ENCODE measurements at places on chromosomes 3 and 15.

DNA sequence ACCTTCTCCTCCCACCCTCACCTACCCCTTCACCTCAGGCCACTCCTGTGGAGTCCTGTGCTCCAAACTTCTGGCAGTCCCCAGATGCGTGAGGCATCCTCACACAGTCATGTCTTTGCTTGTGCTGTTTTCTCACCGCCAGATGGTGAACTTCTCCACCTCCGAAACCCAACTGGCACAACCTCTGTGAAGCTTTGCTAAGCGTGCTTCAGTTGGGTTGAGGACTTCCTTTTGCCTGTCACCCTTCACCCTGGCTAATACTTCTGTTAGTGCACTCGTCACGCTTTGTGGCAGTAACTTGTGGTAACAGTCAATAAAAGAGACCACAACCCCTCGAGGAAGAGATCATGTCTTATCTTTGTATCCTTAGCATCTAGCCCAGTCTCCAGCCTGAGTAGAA lies 42.0 kb upstream of the SKOR1 start:
- DNase-seq: no peak

DNA sequence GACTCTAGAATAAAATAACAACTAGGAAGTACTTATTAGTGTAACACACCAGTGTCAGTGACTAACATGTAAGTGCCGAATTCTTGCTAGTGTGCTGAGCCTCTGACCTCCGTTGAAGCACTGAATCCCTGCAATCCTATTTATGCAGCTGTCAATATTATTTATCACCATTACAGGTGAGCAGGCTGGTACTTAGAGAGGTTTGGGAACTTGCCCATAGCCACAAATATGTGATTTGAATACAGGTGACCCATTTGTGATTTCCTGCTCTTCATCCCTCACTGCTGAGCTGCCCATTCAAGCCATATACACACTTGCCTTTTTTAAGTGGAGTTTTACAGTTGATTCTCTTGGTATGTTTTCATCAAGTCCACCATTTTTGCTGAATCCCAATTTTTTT lies 12.2 kb downstream of the EIF4E3 start:
- no peak for DNase-seq

DNA sequence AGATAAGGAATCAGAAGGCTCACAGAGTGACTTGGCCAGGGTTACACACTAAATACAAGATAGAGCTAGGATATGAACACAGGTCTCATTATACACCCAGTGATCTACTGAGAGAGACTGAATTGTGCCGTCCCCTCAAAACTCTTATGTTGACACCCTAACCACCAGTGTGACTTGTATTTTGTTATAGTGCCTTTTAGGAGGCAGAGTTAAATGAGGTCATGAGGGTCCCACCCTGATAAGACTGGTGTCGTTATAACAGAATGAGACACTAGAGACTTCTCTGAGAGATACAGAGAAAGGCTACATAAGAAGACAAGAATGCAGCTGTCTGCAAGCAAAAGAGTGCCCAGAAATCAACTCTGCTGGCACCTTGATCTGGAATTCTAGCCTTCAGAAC lies 12.6 kb downstream of the KPNA1 start:
- no peak for DNase-seq

DNA sequence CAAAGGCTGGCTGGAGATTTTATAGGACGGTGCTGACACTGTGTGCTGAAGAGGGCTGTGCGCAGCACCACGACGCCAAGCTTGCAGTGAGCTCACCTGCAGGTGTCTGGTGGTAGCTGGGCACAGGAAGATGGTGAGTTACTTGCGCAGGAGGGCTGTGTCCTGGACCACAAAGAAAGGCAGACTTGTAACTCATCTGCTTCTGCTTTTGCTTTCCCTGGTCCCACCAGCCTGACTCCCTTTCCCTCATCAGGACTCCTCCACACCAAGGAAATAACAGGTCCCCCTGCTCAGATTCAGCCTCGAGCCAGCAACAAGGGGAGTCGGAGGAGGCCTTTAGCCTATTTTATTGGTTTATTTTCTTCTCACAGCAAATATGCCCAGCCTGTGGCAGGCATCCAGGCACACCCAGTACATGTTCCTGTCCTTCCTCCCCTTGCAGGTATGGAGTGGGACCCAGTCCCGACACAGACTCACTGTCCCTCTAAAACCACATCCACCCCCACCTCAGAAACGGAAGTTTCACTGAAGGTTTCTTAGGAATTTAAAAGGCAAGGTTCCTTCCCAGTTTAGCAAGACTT lies 35.6 kb upstream of the FLNB start:
- DNase-seq: no peak

DNA sequence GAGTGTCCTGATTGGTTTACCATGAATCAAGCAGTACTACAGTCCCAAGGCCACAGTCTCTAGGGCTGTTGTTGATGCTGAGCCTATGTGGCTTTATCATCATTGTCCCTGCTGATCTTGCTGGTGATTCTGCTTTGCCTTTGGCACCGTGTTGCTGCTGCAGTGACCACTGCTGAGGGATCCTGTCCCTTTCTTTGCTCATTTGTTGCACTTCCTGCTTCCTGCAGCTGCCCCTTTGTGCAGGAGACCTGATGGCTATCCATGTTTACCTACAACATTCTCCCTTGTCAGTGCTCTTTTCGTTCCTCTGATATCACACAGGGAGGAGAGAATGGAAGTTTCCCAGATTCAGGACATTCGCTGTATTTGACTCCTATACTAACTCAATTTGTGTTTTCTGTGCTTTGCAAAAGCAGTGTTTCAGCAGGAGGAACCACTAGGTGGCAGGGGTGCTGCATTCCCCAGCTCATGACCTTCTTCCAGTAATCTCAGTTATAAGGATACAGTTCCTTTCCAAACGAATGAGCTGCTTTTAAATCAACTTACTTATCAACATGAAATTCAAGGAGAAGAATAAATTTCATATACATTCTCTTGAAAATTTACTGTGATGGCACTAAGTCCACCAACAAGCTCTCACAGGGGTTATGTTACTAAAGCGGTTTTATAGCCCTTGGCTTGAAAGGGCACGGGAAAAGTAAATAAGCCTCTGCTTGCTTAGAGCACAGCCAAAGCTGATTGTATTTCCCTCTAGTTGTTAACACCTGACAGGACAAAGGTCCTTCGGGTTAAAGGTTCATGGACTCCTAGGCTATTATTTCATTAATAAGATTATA lies 9.7 kb upstream of the THUMPD3 start:
- peak; percentile 32 for DNase-seq

DNA sequence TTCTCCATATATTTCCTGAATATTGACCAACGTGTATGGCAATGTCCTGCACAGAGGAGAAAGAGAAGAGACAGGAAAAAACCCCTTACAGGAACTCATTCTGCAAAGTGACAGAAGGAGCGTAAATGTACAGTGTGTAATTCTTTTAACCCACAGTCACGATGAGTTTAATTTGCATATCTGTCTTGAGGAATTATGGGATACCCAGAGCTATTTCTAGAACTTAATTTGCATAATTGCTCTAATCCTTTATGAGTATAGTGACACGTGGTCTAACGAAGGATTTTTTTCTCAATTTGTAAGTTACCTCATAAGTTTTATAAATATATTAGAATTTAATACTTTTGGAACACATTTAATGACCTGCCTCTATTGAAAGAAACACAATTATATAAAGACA lies 9.8 kb downstream of the GPR27 start:
- DNase-seq: no peak

- DNase-seq: no peak
Measured at GRCh38 chr15:43219929-43220928, 589 bp downstream of the EPB42 start.

DNA sequence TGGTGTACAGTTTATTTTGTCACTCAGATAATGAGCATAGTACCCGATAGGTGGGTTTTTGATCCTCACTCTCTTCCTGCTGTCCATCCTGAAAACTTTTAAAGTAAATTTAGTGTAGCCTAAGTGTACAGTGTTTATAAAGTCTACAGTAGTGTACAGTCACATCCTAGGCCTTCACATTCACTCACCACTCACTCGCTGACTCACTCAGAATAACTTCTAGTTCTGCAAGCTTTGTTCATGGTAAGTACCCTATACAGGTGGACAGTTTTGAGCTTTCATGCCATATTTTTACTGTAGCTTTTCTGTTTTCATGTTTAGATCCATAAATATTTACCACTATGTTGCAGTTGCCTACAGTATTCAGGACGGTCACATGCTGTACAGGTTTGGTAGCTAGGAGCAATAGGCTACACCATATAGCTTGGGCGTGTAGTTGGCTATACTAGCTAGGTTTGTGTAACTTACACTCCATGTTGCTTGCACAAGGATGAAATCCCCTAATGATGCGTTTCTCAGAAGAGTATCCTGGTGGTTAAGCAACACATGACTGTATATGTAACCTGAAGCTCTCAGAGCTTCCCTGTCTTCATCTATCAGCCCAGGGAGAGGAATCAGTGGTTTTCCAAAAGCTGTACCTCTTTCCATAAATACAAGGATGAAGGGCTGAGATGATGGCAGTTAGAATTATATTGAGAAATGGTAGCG lies 87.6 kb upstream of the SLC25A26 start:
- DNase-seq: no peak

DNA sequence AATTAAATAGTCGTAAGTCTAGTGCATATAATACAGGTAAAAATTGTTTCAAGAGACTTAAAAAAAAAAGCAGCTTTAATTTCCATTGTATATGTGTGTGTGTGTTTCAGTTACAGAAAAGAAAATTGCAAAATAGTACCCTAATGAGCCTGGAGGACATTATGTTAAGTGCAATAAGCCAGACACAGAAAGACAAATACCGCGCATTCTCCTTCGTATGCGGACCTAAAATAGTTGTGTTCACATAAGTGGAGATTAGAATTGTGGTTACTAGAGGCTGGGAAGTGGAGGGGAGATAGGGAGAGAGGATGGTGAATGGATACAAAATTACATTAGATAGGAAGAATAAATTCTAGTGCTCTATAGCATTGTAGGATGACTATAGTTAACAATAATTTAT lies 3.6 kb downstream of the MESD start:
- DNase-seq: no peak

- DNase-seq: no peak
Measured at GRCh38 chr3:146550070-146550615, 5.7 kb upstream of the PLSCR1 start.

GRCh38 chr15:93671387-93671943 lies 559.9 kb upstream of the MCTP2 start:
- no peak for DNase-seq

DNA sequence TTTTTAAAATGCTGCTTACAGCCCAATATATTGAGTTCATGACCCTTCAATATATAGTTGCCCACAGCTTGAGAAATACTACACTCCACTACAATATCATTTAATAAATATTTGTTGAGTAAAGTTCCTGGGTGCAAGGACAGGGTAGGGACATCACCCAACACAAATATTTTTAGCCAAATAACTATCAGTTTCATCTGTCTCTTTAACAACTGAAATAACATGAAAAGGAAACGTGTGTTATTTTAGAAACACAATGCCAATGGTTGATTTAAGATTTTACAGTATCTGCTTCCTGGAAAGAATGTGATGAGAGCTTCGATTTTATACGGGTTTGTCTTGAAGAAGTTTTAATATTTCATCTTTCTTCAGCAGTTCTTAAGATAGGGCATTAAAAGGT lies 67.7 kb upstream of the CDV3 start:
- DNase-seq: no peak

GRCh38 chr3:195139876-195140240 lies 131.1 kb downstream of the XXYLT1 start:
- DNase-seq: no peak

- DNase-seq: no peak
Measured at GRCh38 chr15:68498076-68498475, 66.1 kb upstream of the ITGA11 start.

GRCh38 chr15:59186501-59186900 lies 20.1 kb upstream of the LDHAL6B start:
- DNase-seq: no peak

- no peak for DNase-seq
Measured at GRCh38 chr3:129412542-129413198, 15.8 kb downstream of the EFCAB12 start.

DNA sequence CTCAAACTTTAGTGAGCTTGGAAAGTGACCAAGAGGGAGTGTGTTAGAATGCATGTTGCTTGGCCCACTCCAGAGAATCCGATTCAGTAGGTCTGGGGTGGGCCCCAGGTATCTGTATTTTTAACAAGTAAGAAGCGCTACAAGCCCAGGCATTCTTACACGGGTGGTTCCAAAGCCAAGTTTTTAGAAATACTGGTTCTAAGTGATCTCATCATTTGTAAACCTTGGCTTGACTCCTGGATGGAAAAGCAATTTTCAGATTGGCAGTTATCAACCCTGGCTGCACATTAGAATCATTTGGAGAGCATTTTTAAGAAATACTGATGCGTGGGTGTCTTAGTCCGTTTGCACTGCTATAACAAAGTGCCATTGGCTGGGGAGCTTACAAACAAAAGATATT lies 27.3 kb upstream of the ST8SIA2 start:
- no peak for DNase-seq

GRCh38 chr3:190537146-190537545 lies 23.3 kb downstream of the IL1RAP start:
- DNase-seq: no peak

DNA sequence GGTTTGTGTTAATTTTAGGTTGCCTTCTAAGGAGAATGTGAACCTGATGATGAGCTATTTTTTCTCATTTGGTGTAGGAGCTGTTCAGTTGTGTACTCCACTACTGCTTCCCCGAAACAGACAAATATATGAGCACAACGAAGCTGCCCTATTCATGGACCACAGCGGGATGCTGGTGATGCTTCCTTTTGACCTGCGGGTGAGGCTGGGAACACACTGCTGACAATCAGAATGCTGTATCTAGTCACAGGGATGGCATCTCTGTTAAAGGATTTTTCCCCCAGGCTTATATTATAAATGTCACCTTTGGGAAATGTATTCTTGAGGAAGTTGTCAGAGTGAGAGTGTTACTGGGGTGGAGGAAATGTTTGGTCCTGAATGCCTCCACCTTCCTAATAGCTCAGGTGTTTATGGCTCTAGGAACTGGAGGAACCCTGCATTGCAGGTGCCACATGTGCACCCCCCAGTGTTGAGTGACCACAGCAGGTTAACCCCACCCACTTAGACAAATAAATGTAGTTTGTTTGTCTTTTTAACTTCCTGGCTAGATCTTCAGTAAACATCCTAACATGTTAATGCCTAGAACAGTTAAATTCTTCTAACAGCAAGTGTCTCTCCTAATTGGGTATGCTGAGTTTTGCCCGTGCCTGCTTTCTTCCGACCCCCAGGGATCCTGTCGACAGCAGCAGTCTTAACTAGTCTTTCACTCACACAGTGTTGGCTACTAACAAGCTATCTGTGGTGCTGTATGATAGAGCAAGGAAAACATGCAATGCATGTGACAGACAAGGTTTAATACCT lies 35.7 kb downstream of the SRP14 start:
- no peak for DNase-seq

GRCh38 chr3:88478460-88478859 lies 328.7 kb downstream of the C3orf38 start:
- DNase-seq: no peak

- no peak for DNase-seq
Measured at GRCh38 chr15:78368651-78369050, 28.5 kb downstream of the CRABP1 start.

Data from stimulated activated CD8-positive, alpha-beta memory T cell treated with anti-CD3 and anti-CD28 coated beads, Interleukin-2, amount 100 ng/mL, for 48 hours (primary cell).